ENCODE measurements at places on chromosomes 16 and 17. TPM values are rescaled to one million over a fixed set of nuclear protein-coding genes. Genes with fewer than 3 reads are reported as not detected.
A peak's percentile ranks its signal among the peaks of the same experiment; 100 is the strongest.

SHISA9 gene
- polyA plus RNA-seq = 0.15 TPM

AOC3 gene
- 6.2 TPM for polyA plus RNA-seq

PNMT gene
- 13.0 TPM for polyA plus RNA-seq

TOX3 gene
- polyA plus RNA-seq = 9.8 TPM

TBC1D3G gene
- 4.1 TPM for polyA plus RNA-seq

KRT32 gene
- not detected for polyA plus RNA-seq

NECAB2 gene
- polyA plus RNA-seq = 0.46 TPM

DNA sequence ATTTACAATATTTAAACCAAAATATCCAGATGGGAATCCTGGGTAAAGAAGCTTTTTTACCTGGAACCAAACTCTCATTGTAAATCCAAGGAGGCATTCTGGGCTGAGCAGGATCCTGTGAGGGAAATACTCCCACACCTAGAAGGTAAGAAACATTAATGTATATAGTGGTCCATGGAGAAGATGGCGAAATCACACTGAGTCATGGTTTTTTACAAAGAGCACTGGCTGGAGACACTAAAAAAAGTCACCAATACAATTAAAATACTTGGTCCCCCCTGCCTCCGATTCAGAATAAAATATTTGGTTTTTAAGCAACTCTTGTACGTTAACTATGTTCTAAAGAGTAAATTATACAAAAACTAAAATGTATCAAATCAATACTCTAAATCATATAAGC, 32.9 kb downstream of the SYNRG start:
- DNase-seq = no peak

GRCh38 chr17:65542610-65543009, 18.8 kb downstream of the AXIN2 start:
- DNase-seq = no peak

DNA sequence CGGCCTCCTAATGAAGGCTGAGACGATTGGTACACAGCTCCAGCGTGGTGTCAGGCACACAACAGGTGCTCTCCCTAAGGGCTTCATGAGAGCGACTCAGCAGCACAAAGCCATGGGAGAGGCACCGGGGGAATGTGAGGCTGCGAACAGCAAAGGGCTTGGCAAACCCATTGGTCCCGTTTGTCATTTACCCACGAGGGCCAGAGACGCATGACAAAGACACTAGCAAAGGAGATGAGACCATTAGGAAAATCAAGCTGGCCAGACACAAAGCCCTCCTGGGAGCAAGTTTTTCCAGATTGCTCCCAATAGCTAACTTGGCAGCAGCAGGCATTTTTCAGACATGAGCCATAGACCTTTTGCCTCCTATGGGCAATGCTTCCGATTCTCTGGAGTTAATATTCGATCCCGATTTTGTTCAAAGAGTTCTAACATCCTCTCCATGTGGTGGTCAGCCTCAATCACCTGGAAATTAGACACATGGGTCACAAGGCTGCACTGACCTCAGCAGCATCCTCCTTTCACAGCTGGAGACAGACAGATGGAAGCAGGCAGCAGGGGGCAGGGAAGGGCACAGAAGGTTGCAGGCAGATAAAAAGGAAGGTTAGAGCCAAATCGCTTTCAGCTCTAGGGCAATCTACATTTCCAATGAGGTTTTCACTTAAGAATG, 38.2 kb downstream of the TK2 start:
- peak; percentile 25 for DNase-seq

- no peak for DNase-seq
These were observed 12.8 kb downstream of the ADORA2B start for GRCh38 chr17:15957608-15958307.

DNA sequence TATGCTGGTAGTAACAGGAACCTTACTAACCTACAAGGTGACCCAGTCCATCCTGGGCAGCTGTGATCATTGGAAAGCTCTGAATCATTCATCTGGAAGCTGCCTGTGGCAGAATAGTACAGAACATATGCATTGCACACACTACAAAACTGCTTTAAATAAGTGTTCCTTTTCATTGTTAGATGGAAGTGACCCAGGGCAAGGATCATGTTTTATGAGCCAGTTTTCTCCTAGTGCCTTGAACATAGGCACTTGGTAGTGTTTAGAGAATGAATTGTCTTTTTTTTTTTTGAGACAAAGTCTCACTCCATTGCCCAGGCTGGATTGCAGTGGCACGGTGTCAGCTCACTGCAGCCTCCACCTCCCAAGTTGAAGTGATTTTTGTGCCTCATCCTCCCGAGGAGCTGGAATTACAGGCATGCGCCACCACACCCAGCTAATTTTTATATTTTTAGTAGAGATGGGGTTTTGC, 55.4 kb downstream of the TENT4B start:
- DNase-seq = no peak

DNA sequence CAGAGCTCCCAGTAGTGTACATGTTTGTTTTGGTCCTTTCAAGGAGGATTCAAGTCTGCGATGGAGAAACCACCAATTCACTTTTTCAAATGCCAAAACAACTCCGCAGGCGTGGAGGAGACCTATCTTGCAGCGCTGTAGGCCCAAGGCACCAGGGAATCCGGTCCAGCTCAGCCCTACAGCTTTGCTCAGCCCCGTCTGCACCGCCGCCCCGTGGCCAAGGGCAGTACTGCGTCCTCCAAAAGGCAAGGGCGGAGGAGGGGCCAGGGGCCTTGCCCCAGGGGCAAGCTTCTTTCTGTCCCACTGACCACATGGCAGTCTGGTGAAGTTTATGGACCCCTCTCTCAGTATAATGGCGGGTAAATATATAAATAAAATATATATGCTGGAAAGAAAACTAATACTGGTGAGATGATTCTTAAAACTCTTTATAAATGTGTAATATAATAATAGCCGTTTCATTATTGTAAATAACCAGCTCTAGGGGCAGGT, 709 bp upstream of the CD300LG start:
- DNase-seq = peak; percentile 88

DNA sequence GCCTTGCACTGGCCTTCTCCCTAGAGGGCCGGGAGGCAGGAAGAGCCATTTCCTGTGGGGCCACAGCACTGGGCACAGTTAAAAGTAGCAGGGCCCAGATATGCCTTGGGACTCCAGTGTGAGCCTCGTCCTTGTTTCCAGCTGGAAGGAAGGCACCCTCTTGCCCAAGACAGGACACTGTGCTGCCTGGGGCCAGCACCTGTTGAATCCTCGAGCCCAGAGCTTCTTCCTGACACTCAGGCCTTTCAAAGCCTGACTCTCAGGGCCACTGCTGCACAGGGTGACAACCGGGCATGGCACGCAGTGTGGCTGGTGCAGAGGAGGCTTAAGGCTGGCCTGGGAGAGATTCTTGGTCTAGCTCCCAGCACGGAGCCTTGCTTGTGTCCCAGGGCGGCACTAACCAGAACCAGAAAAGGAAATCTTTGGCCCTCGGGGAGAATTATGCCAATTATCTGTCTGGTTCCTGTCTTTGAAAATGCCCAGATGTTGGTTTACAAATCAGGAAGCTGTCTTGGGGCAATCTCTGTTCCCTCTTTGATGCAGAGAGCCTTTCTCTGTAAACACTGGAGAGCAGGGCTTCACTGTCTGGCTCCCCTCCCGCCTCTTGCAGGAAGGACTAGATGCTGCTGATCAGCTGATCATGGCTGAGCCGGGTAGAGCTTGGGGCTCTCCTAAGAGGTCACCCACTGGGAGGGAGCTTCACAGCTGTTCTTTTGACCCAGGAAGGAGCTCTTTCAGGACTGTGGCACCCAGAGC, 11.1 kb downstream of the LDHD start:
- no peak for DNase-seq

- no peak for DNase-seq
These were observed 5.8 kb upstream of the ABCA9 start for GRCh38 chr17:69066482-69066881.

- peak; percentile 80 for DNase-seq
These were observed 15.4 kb downstream of the ZFPM1 start for GRCh38 chr16:88468275-88469129.

DNA sequence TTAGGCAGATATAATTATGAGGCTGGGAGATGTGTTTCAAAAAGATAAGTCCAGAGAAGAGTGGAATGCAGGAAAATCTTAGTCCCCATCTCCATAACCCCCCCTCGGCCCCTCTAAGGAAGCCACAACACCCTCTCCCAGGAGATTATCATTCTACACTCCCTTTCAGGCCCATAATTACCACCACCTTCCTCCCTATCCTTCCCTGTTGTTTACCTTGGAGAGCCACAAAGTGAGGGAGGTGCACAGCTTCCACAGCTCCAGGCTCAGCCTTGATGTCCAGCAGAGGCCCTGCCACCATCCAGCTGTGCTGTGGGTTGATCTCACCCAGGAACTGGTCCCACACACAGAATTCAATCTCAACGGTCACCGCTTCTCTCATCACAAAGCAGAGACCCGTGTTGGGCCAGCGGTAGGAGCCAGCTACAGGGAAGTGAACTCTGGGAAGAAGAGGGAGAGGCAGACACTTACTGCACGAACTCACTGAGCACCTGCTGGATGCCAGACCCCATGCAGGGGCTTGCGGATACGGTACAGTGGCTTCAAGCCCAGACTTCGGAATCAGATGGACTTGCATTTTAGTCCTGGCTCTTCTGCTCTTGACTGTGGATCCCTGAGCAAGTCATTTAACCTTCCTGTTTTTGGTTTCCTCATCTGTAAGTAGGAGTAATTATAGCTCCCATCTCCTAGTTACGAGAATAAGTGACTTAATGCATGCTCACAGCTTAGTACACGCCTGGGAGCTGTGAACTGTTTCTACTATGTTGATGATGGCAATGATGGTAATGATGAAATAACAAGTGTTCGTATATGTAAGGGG, 44.1 kb downstream of the MIS12 start:
- DNase-seq = no peak

DNA sequence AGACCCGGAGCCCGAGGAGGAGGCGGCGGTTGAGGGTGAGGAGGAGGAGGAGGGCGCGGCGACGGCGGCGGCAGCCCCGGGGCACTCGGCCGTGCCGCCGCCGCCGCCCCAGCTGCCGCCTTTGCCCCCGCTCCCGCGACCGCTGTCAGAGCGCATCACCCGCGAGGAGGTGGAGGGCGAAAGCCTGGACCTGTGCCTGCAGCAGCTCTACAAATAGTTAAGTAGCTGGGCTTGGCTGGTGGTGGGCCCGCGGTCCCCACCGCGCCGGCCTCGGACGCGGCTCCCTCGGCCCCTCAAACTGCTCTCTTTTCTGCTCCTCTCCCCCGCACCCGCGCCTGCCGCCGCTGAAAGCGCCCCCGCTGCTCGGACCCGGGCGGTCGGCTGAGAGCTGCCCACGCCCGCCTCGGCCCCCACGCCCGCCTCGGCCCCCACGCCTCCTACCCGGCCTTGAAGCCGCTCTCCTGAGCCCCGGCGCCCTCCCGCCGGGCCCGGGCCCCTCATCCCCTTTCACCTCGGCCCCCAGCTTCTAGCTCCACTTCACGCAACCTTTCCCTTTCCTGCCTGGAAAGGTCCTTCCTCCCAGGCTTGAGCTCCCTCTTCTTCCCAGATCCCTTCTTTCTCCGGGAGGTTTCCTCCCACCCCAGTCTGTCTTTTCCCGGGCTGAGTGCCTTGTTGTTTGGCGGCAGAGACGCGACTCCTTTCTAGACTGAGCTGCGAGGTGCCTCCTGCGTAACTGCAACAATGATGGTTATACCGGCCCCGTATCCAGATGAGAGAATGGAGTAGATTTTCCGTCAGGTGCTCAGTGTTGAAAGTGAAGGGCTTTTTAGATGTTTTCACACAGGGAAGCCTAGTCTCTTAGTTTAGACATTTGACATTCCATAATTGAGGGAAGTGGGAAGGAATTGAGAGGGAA, 850 bp downstream of the PPM1E start:
- DNase-seq = peak; percentile 32

DNA sequence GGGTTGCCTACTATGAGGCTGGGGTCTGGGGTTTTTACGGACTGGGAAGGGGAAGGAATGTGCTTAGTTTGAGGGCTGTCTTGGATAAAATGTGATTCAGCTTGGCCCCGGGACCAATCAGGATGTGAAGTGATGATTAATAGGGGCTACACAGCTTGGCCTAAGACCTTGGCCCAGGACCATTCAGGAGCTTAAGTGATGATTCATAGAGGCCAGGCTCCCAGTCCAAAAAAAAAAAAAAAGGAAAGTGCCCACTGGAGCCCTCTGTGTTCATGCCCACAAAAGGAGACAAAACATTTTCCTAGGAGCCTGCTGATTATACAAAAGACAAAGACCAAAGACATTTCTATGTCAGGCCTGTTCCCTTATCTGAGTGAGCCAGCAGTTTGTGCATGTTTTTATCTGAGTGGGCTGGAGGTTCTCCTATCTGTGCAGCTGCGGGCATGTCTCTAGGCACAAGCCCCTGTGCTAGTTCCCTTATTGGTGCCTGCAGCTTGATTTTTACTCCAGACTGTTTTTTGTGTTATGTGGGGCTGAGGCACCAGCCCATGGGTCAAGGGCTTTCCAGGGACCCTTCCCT, 898.2 kb upstream of the GOT2 start:
- no peak for DNase-seq

- peak; percentile 65 for DNase-seq
These were observed 11.6 kb downstream of the GLIS2 start for GRCh38 chr16:4327386-4328045.

DNA sequence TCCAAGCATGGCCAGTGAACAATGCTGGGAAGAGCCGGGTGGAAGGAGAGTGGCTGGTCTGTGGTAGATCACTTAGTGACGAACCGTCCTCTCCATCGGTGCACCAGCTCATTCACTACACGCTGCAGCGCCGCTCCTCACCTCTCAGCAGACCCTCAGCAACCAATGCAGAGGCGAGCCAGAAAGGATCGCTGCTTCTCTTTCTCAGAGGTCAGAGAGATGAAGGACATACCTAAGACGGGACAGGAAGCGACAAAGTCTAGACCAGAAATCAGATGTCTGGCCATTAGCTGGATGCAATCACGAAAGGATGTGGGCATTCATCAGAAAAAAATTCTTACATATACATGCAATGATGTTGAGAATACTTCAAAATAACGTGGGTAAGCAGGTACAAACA, 26.9 kb downstream of the NSMCE1 start:
- DNase-seq = peak; percentile 10
